ENCODE measurements at places on chromosomes 1 and 21.
A peak's percentile ranks its signal among the peaks of the same experiment; 100 is the strongest.

- DNase-seq = no peak
Measured at GRCh38 chr1:107952989-107953388, 12.0 kb downstream of the VAV3 start.

DNA sequence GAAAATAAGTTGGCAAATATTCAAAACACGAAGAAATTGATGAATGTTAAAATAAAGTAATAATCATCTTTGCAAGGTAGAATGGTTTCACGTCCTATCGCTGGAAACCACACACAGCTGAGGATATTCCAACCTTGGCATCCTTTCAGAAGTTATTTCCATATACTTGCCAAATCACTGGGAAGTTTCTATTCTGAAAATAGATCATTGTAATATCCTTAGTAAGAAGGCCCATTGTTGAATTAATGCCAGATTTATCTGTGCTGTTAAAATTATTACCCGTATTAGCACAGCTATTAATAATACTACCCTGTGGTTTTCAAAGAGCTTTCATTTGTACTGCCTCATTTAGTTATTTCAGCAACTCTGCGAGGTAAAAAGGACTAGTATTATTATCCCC, 81.1 kb downstream of the OLFM3 start:
- no peak for DNase-seq

DNA sequence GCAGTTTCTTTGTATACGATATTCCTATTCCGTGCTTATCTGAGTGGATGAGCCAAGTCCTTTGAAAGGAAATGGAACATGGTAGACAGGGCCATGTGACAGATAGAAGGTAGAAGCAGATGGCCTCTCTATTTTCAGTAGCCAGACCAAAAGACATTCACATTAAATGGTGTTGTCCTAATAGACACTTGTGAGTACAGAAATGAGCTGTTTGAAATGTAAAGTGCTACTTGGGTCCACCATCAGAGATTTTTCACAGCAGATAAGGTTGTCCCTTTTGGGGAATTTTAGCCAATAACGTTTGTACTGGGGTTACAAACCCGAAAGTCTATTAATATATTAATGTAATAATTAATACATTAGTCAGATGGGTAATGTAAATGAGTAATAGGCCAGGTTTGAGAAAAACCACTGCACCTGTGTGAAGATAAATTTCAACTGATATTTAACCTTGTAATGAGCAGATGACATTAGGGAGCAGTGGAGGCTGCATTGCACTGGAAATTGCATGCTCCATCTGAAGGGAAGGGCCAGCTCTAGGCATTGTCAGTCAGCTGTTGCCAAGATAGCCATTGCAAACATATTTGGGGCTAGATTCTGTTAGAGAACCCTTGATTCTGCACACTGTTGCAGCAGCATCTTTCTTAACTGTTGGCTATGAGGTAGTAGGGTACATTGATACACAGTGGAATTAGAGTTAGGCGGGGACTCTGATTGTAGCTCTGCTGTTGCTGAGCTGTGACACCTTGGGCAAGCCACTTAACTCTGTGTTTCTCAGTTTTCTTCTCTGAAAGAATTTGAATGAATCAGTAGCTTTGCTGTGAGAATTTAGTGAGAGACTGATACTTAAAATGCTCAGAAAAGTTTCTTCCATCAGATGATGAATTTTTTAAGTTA, 43.8 kb downstream of the FGGY start:
- no peak for DNase-seq

DNA sequence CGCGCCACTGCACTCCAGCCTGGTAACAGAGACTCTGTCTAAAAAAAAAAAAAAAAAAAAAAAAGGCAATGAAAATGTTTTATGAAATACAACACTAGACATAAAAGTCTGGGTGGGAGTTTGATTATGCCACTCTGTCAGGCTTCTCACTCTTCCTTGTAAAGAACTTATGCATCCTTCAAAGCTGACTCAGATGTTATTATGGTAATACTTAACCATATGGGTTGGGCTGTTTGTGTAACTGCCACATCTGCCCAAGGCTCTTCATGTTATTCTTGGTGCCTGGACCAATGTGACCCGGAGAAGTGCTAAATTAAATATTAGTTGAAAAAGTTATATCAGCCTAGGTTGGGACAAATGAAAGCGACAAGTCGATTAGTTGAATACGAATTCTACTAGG, 23.8 kb downstream of the FAM89A start:
- DNase-seq = no peak

GRCh38 chr1:183048087-183049085, 25.2 kb downstream of the LAMC1 start:
- no peak for DNase-seq

GRCh38 chr1:229897501-229897900, 169.5 kb upstream of the GALNT2 start:
- DNase-seq = no peak

GRCh38 chr1:240797050-240797449, 185.1 kb upstream of the GREM2 start:
- DNase-seq = no peak

GRCh38 chr1:94385308-94385929, 32.8 kb upstream of the ABCD3 start:
- no peak for DNase-seq

- no peak for DNase-seq
Measured at GRCh38 chr21:31347435-31348032, 3.5 kb upstream of the TIAM1 start.

GRCh38 chr1:86477256-86477655, 8.5 kb downstream of the CLCA1 start:
- no peak for DNase-seq

- DNase-seq = no peak
Measured at GRCh38 chr21:45078877-45079281, 4.5 kb downstream of the ADARB1 start.

DNA sequence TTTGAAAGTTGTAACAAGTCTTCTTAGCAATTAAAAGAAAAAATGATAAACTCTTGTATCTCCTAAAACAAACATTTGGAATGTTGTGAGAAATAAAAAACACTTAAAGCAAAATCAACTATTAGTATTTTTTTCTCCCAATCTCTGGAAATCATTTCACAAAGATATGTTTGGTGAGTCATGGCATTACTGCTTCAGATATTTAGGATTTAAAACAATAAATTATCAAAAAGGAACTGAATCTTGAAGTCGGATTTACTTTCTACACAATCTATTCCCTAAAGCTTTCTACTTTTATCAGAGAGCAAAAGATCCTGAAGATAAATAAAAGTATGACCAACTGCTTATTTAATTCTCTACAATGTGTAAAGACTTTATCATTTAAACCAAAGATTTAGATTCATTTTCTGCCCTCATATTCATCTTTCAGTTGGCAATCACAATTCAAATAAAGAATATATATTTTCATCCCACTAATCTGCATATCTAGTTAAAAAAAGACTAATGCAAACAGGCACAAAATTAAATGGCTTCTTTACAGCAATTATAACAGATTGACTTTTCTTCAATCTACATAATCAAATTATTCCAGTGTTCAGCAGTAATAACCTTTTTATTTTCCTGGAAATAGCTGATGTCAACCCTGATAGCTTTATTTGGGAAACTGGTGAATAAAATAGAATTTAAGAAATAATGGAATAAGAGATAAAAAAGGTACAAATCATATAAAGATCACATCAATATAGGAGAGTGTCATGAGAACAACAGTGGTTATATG, 230.0 kb downstream of the COP1 start:
- no peak for DNase-seq

DNA sequence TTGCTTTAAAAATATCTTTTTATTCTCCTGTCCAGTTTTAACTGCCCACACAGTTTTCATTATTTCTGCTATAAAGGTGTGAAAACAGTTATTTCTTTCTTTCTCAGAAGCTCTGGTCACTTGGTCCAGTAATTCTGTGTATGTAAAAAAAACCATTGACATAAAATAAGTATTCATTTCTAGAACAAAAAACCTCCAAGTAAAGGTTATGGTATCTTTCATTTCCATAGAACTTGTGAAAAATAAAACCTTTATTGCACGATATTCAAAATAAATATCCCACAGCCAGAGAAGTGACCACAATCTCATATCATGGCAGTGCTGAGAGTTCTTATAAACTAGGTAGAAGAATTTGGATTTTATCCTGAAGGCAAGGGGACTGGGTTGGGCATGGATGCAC, 96.9 kb upstream of the TNFSF4 start:
- no peak for DNase-seq

DNA sequence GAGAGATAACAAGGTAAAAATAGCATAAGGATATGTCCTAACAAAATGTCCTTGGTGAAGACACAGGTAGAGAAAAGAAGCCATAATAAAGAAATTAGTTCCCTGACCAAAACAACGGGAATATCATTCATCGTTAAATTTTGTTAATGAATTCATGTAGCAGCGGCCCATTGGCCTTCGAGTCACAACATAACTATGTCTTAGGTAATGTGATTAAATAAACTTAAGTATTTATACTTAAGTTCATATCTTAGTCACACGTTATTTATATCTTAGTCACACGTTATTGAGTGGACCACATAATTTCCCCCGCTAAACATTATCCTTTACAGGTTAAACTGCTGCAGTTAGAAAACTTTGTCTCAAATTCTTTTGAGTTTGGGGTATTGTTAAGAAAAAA, 1.2 kb downstream of the NEXN start:
- DNase-seq = peak; percentile 57

GRCh38 chr1:235160383-235160956, 580 bp downstream of the RBM34 start:
- peak; percentile 22 for DNase-seq

- no peak for DNase-seq
Measured at GRCh38 chr1:205274041-205274691, 46.4 kb downstream of the TMCC2 start.

- DNase-seq = no peak
Measured at GRCh38 chr1:12229835-12230548, at the start of gene VPS13D. Gene VPS13D, plus strand, starts transcription at chr1:12230030. Its CDS starts 4,237 bp downstream, at chr1:12234267.

GRCh38 chr1:224864006-224864405, 65.5 kb upstream of the DNAH14 start:
- DNase-seq = no peak

- DNase-seq = no peak
Measured at GRCh38 chr1:99170516-99170915, 93.8 kb upstream of the PLPPR4 start.

DNA sequence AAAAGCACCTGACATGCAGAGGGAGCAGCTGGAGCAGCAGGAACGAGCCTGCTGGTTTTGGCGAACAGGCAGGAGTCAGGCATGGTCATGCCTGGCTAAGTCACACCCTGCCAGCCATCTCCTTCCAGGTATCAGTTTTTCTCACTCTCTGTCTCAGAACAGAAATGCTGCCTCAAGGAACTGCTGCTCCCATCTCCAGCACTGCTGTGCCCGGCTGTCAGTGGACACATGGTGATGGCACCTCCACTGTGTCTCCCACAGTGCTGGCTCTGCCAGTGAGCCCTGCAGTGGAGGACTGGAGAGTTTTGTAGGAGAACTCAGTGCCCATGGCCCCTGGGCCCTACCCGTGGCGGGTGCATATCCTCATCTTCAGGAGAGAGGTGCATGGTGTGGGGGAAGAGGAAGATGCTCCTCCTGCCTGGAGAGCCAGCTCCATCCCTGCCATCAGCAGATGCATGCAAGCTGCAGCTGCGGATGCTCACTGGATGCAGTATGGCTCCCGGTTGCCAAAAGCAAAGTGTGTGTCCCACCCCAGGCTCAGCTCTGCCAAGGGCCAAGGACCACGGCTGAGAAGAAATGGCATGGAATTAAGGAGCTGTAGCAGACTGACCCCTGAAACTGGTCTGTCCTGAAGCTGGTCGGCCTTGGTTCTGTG, 114.7 kb downstream of the GRIK3 start:
- no peak for DNase-seq

GRCh38 chr1:111402083-111402482, 25.5 kb downstream of the OVGP1 start:
- DNase-seq = no peak

DNA sequence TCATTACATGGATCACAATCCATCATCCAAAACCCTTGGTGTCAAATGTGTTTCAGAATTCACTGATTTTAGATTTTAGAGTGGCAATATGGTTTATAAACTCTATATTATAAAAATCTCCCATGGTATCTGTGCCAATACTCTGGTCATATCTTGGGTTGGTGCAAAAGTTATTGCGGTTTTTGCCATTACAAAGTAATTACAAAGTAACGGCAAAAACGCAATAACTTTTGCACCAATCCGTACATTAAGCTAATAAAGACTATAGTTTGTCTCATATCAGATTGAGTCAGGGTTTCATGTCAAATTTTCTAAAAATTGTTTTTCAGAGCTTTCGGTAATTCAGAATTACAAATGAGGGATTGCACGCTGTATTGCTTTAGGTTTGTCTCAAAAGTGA, 23.4 kb upstream of the NTMT2 start:
- DNase-seq = no peak

DNA sequence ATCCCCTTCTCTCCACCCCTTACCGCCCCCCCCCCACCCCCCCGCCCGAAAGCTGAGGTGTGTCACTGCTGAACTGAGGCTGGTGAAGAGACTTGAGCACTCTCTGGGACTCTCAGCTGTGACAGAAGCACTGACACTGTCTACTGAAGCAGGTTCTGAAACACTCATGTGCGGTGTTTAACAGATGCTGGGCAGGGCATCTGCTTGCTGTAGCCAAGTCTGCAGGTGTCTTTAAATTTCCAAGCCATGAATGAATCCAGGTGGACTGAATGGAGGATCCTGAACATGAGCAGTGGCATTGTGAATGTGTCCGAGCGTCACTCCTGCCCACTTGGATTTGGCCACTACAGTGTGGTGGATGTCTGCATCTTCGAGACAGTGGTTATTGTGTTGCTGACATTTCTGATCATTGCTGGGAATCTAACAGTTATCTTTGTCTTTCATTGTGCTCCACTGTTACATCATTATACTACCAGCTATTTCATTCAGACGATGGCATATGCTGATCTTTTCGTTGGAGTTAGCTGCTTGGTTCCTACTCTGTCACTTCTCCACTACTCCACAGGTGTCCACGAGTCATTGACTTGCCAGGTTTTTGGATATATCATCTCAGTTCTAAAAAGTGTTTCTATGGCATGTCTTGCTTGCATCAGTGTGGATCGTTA, at the start of gene GPR52:
Gene GPR52, plus strand, starts transcription at position 99 of the 665 bp plus-strand sequence. Its CDS starts 148 bp downstream, at position 247.
- DNase-seq = no peak

- DNase-seq = no peak
Measured at GRCh38 chr21:16755061-16755460, 757.8 kb upstream of the CXADR start.

GRCh38 chr1:35556484-35557117, 602 bp downstream of the KIAA0319L start:
- DNase-seq = no peak
